ENCODE measurements at places on chromosomes 12 and 14. TPM values are rescaled to one million over a fixed set of nuclear protein-coding genes. Genes with fewer than 3 reads are reported as not detected.

Gene KITLG
- total RNA-seq, result not detected

Gene TSPAN11
- not detected for total RNA-seq

- DNase-seq, result no peak
These were observed 20.0 kb downstream of the RASAL1 start for GRCh38 chr12:113115455-113116126.

GRCh38 chr12:130144256-130144655, 18.0 kb upstream of the FZD10 start:
- no peak for DNase-seq

GRCh38 chr12:95291501-95291900, 73.9 kb downstream of the VEZT start:
- no peak for DNase-seq

GRCh38 chr12:84813780-84814663, 98.6 kb downstream of the SLC6A15 start:
- DNase-seq, result no peak

GRCh38 chr12:117011988-117012805, 87.0 kb downstream of the TESC start:
- no peak for DNase-seq

Measured in natural killer cell (primary cell).